Tibial nerve (tissue), 4 donors: ENCODE measurements at places on chromosomes 16 and 17. TPM values are rescaled to one million over a fixed set of nuclear protein-coding genes. Genes with fewer than 3 reads are reported as not detected.

The ITGAL gene
- total RNA-seq = 2.4 TPM

DNA sequence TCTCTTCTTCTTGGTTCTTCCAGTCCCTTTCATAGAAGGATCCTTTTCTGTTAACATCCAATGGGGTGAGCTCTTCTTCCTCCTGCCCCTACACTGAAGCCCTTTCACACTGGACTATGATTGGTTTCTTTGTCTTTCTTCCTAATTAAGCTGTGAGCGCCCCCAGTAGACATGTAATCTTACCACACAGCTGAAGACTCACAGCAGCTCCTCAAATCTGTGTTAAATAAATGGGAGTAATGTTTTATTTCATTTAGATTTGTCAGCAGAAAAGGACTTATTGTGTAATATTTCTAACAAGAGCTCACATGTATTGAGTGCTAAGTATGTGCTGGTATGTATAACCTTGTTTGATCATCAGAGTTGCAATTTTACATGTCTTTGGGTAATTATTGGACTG lies 55.7 kb downstream of the TOX3 start:
- no peak for DNase-seq

DNA sequence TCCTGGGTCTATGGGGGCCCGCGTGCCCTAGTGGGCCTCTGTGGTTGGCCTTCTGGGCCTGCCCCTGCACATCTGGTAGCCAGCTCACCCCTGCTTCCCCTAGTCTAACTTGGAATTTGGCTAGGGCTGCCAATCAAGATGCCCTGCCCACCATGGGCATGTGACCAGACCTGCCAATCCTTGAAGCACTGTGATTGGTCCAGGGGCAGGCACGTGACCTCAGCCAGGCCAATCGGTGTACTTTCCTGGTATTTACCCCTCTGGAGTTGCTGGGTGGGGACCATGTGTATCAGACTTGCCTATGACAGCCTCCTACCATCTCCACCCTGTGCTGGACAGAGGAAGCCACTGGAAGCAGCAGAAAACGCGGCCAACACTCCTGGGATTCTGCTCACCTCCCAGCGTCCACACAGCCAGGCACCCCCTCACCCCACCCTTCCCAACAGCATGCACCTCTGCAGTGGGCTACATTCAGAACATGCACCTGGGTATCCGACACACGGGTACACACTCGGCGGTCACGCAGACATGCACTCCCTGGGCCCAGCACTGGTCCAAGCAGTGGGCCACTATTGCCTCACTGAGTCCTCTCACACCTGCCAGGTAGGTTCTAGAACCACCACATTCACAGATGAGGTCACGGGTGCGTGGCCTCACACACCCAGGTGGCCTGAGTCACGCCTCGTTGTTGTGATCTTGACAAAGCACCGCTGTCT lies 96.9 kb downstream of the RBFOX3 start:
- DNase-seq = no peak

DNA sequence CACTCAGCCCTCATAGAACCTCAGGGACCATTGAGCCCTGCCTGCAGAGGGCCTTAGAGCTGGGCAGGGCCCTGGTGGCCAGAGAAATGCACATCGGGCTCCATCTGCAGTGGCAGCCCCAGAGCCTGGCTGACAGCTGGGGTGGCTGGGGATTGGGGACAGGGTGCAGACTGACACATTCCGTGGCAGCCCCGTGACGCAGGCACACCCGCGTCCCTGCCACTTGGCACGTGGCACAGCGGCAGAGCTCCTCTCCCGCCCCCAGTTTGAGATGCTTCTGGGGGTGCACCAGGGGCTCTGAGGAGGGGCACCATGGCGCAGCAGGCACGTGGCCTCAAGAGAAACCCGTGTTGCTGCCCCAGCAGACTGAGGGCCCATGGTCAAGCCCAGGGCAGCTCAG lies 2.2 kb downstream of the FBXL16 start:
- DNase-seq = no peak

The DHRS7B gene
- total RNA-seq = 24.3 TPM
